Hematopoietic multipotent progenitor cell (in vitro differentiated cells): ENCODE measurements at places on chromosomes 12 and 14.

DNA sequence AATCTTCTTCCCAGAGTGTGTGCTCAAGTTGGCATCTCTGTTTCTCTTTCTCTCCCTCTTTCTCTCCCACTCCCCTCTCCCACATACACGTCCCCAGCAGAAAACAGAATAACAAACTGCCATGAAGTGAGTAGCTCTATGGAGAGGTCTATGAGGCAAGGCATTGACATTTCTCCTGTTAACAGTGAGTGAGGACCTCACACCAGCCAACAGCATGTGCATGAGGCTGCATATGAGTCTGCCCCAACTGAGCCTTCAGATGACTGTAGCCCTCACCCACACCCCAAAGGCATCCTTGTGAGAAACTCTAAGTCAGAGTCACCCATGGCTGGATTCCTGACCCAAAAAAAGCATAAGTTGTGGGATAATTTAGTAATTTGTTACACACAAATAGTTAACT, 50.4 kb downstream of the MAGOHB start:
- DNase-seq: no peak

DNA sequence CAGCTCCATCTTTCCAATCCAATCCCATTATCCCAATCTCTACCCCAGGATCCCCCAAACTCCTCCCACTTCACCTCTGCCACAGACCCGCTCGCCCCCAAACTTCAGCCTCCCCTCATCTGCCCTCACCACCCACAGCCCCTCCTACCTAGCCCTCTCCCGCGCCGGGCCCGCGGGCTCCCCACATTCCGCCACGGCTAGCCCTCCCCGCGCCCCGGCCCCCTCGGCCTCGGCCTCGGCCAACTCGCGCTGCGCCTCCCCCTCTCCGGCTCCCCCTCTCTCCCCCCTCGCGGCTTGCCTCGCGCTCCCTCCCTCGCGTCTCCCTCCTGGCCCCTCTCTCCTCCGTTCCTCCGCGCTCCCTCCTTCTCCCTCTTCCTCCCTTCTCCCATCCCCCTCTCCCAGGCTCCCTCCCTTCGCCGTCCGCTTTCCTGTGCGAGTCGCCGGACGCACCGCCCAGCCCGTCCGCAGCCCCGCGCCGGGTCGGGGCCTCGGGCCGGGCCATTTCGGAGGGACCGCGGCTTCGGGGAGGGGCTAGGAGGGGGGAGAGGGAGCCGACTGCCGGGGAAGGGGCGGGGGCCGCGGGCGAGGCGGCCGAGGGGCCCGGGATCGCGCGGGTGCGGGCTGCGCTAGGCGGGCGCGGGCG, at the start of gene ATN1:
ATN1 (plus strand) TSS at position 581 of the 643 bp plus-strand sequence. CDS start 6,043 bp downstream, outside the sequence.
- DNase-seq: no peak

DNA sequence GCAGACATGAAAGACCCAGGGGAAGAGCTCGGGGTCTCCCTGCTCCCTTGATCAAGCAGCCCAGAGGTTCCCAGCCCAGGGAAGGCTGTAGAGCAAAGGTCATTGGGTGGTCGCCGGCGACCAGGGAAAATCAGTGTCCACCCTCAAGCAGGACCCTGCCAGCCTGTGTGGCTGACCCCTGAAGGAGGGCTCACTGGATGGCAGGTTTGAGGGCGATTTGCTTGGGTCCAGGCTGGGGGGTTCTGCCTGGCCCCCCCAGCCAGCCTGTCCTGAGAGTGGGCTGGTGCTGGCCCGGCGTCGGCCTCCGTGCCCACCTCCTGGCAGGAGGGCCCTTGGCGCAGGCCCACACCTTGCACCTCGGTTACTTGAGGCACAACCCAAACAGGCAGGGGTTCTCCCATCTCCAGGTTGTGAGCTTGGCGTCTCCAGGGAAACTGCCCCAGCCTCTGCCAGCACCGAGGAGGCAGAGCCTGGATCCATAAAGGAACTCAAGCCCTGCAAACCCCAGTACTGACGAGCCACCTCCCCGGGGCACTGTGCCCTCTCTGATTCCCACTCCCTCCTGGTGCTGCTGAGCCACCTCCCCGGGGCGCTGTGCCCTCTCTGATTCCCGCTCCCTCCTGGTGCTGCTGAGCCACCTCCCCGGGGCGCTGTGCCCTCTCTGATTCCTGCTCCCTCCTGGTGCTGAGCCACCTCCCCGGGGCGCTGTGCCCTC, 329.0 kb upstream of the SFSWAP start:
- DNase-seq: no peak

GRCh38 chr12:7695566-7696197, at the start of gene GDF3:
Gene GDF3 (minus strand): TSS chr12:7695775. CDS start chr12:7695728, 47 bp downstream.
- no peak for DNase-seq

GRCh38 chr12:108468196-108468968, 46.7 kb upstream of the FICD start:
- DNase-seq: peak; percentile 76

GRCh38 chr14:26888592-26888991, 290.8 kb upstream of the NOVA1 start:
- no peak for DNase-seq

- no peak for DNase-seq
These were observed 24.7 kb downstream of the INSM2 start for GRCh38 chr14:35558680-35559079.

- DNase-seq: no peak
These were observed 47.2 kb downstream of the MAP1LC3B2 start for GRCh38 chr12:116606397-116606796.

DNA sequence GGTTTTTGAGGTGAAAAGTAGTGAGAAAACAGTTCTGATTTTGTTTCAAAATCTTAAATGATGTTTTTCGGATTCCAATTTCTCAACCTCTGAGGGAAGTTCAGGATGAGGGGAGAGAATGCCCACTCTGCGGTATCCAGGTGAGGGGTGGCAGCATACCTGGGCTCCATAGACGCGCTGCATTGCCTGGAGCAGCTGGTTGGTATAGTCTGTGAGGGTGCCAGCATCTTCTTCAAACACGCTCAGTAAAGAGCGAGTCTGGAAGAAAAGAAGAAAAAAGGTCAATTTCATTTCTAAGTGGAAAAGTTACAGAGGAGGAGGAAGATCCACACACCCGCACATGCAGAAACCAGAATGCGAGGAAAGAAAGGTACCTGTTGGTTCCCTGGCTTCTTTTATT, 7.0 kb downstream of the APPL2 start:
- DNase-seq: no peak

DNA sequence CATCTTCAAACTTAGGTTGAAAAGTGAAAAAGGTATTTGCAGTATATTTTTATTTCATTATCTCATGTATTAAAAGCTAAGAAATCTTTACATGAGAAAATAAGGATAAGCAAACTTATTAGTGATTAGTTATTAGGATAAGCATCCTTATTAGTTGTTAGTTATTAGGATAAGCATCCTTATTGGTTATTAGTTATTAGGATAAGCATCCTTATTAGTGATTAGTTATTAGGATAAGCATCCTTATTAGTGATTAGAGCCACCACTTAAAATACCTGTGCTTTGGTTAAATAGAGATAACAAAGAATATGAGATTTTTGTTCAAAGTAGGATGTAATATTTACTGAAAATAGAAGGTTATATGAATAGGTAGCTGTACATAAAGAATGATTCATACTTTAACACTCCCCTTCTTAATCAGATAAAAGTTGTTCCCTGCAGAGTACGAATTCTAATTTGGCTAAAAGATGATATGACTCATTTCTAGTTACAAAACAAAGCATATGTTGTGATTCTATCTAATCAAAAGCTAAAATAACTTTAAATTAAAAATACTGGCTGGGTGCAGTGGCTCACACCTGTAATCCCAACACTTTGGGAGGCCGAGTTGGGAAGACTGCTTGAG, 56.4 kb downstream of the KDM5A start:
- DNase-seq: no peak

DNA sequence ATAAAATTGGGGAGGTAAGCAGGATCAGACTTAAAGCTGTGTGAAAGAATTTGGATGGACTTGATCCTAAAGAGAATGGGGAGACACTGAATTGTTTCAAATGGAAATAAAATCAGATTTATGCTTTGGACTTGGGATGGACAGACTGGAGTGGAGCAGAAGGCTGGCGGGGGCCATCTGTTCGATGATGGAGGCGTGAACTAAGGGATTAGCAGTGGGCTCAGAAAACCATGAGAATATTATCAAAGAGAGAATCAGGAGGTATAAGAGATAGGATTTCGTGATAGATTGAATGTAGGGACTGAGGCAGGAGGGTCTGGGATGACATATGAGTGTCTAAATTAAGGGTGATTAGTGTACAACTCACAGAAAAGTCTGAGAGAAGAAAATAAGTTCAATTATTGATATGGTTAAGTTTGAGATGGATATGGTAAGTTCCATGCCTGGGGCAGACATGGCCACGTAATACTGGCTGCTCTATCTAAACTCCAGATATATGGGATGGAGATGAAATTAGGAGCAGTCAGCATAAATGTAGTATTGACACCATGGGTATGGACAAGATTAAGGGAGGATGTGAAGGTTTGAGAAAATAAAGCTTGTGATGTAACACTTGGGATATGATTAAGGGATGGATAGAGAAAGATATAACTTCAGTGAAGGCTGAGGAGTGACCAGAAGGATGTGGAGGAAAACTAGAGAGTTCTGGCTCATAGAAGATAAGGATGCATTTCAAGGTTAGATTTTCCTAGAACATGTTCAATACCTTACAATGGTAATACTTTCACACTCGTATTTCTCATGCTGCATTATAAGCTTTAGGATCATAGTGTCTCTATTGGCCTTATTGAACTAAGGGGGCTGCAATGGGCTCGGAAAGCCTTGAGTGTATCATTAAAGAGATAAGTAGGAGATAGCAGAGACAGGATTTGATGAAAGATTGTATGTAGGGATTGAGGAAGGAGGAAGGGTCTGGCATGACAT, 1.0 kb upstream of the TSSK4 start:
- DNase-seq: no peak

DNA sequence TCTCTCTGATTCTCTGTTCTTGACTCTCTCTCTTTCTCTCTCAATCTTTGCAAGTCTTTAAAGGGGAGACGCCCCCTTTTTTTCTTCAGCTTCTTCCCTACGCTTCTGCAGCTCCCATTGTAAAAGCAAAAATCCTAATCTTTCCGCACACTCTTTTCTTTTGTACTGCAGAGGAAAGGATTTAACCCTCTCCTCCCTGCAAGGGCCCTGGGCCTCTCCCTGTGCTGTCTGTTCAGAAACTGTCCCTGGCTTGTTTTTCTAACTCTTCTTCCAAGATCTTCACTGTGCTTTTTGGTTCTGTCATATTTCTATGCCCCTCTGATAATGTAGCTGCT, 10.9 kb upstream of the SALL2 start:
- DNase-seq: no peak
